ENCODE measurements at places on chromosomes 12 and 14.

- DNase-seq, result no peak
Measured at GRCh38 chr14:96663076-96663475, 134.1 kb upstream of the VRK1 start.

- DNase-seq, result no peak
Measured at GRCh38 chr14:74670726-74671411, 42.0 kb downstream of the AREL1 start.

- no peak for DNase-seq
Measured at GRCh38 chr14:103195828-103196615, 72.8 kb downstream of the TNFAIP2 start.

DNA sequence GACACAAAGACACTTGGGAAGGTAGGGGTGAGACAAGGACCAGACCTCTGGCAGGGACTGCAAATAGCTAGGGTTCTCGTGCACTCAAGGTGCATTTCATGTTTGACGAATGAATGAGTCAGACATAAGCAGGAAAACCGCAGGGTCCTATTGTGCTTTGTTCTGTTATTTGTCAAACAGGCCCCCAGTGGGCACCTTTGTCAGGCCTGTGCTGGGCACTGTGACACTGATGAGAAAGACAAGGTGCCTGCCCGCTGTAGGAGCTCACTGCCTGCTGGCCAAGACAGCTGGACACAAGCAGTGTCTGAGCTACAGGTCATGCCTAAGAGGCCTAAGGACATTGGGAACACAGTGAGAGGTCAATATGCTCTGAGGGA, 2.3 kb downstream of the OTUB2 start:
- DNase-seq, result no peak

DNA sequence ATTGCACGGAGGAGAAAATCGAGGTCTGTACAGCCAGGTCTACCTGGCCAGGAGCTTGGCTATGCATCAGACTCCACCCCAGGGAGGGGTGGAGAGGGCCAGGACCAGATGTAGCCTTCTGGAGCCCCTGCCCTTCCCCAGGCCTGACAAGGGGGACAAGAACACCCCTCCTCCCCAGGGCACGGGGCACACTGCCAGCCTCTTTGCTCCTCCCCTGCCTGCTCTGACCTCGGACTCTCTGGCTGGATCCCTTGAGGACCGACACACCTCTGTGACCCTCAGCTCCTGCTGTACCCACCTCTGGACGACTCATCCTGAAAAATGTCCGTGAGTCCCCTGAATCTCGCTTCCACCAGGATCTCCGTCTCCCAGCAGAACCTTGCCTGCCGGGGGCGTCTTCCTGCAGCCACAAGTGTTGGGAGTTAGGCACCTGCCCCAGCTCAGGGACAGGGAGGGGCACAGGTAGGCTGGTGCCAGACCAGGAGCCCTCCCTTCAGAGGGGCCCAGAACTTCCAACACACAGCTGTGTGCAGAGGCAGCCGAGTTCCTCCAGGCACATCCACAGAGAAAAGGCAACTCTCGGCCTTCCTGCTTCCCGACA, 21.8 kb downstream of the AHNAK2 start:
- DNase-seq, result no peak

- no peak for DNase-seq
Measured at GRCh38 chr12:78636231-78636855, 228.2 kb upstream of the SYT1 start.

GRCh38 chr12:45670346-45671065, 59.0 kb upstream of the ARID2 start:
- no peak for DNase-seq

DNA sequence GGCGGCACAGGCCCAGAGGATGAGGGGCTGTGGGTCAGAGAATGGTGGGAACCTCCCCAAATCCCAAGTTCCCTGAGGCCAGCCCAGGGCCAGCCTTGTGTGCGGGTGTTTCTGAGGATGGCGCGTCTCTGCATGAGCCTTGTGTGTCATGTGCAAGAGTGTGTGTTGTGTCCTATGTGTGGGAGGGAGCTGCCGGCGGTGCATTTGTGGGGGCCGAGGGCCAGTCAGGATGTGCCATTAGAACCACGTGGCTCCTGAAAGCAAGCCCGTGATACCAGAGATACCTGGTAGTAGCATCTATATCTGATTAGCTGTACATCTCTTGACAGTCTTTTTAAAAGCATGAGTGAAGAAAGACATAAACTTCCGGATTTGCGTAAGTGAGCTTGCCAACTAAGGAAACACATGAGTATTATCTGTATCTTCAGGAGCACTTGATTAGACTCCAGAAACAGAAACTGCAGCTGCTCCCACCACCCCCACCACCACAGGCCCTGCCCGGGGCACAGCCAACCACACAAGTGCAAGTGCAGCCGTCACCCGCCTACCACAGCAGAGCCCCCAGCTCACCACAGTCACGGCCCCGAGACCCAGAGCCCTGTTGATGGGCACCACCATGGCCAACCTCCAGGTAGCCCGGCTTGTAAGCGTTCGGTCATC, 19.2 kb downstream of the DDX51 start:
- DNase-seq, result no peak

DNA sequence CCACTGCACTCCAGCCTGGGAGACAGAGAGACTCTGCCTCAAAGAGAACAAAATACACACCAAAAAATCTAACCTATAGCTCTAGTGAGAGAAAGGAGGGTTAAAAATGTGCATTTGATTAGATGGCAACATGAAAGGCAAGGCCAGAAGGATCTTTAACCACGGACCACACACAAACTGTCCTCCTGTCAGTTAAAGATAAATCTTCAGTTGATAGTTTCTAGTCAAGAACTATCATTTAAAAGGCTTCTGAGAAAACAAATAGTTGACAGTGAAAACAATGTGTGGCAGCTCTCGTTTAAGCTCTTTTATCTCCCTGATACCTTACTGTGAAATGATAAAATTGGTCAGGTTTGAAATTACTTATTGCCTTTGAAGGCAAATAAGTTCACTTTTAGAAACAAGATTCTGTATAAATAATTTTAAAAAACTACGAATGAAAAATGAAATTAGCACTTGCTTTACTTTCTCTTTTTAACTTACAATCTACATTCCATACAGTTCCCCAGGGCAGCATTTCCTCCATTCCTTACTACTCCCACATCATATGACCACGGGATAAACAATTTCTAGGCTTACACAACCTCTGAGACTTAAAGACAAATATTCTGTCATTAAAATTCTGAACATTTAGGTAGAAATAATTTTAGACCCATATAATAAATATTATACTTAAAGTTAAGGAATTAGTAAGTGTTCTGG, 71.4 kb upstream of the GNPNAT1 start:
- no peak for DNase-seq

DNA sequence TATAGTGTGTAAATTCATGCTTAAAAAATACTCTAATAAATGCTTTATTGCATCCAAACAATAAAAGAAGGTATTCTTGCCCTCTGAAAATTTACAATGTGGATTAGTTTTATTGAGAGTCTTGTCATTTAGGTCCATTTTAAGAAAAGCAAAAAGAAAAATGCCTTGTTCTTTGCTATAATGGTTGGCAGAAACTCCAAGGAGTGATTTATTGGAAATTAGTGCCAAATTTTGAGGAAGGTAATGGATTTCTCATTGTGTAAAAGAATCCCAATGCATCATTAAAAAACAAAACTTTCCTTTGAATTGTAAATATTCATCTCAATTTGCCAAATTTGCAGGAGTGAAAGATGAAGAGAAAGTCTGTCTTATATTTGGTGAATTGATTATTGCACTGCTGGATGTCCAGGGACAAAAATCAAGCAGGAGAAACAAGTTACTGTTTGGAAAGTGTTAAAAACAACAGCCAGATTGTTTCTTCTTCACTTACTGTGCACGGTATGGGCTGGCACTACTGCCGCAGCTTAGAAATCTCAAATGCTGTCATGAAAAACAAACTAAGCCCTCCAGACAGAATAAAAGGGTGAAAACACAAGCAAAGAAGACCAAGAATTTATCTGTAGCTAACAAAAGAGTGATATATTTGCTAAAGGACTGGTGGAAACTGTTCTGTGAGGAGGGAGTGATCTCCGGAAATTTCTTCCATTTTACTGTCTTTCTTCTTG, 511.7 kb downstream of the TMTC2 start:
- DNase-seq, result no peak

DNA sequence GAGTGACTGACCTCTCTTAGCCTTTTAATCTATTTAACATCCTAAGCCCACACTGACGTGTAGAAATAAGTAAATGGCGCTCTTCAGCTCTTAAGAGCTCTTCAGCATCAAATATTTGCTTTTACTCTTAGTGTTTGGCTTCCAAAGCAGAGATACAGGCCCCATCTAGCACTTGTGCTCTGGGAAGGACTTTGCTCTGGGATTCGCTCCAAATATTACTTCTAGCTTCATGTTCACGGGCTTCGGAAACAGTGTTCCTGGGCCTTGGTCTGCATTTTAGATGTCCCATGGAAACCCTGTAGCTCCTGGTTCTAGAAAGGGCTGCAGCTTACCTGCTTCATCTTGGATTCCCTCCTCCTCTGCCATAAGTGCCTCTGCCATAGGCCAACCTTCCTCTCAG, 2.7 kb upstream of the NKX2-8 start:
- DNase-seq, result no peak

GRCh38 chr12:107242189-107242588, 148.8 kb upstream of the CRY1 start:
- no peak for DNase-seq

DNA sequence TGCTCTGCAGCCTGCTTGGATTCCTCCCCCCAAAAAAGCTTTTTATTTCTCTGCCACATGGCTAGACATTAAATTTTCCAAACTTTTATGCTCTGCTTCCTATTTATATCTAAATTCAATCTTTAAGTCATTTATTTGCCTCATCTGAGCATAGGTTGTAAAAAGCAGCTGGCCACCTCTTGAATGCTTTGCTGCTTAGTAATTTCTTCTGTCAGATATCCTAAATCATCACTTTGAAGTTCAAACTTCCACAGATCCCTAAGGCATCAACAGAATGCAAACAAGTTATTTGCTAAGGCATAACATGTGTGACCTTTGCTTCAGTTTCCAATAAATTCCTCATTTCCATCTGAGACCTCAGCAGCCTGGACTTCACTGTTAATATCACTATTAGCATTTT, 209.6 kb downstream of the FSCB start:
- no peak for DNase-seq

DNA sequence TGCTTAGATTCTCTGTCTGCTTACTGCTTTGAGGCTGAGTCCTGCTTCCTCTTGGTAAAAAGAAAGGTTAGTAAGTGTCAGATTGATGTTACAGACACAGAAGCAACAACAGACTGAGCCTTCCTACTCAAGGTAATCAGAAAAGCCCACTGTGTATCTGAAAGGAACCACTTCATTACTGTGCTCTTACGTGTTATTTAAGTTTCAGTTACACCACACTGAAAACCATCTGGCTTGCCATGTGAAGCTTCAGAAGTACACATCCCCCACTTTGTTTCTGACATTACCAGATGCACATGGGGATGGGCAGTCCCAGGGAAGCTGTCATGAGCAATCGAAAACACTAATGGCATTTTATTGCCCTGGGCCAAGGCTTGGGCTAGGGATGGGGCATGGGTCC, 1290.1 kb downstream of the AACS start:
- no peak for DNase-seq

DNA sequence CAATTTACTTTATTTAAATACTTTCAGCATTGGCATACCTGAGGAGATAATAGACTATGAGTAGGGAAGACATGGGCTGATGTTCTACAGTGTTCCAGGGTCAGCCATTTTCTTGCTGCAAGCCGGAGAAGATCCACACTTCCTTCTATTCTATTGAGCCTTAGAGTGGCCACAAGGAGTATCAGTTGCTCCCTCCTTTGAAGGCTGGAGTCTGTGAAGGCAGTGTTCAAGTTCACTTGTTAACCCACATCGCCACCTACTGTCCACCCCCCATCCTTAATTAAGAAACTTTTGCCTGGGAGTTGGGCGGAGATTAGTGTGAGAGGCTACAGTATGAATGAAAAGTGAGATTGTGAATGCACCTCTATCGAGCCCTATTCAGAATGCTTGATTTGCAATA, 666.6 kb downstream of the NRXN3 start:
- DNase-seq, result peak; percentile 80

DNA sequence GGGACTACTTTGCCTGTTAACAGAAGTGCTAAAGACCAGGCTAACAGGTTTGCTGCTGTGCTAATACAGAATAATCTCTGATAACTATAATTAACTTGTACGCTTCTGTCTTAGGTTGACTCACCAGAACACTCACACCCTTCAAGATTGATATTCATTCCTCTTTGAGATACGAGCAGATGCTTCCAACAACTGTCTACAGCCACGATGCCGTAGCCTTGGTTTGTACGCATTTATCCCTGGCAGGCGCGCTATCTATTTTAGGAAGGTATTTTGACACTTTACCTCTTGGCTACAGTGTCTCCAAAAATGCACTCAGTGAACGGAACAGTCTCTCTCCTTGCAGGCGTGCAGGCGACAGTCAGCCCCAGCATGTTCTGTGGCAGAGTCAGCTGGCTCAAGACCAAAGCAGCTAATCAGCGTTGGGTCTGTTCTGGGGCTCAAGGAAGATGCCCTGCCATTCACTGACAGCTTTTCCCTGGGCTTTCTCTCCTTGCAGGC, 146.4 kb upstream of the PRICKLE1 start:
- DNase-seq, result no peak

- no peak for DNase-seq
Measured at GRCh38 chr12:90543841-90544240, 411.1 kb downstream of the CCER1 start.

GRCh38 chr12:109803678-109804077, 29.5 kb downstream of the TRPV4 start:
- DNase-seq, result no peak

GRCh38 chr12:120235369-120236323, 29.9 kb downstream of the PXN start:
- no peak for DNase-seq

DNA sequence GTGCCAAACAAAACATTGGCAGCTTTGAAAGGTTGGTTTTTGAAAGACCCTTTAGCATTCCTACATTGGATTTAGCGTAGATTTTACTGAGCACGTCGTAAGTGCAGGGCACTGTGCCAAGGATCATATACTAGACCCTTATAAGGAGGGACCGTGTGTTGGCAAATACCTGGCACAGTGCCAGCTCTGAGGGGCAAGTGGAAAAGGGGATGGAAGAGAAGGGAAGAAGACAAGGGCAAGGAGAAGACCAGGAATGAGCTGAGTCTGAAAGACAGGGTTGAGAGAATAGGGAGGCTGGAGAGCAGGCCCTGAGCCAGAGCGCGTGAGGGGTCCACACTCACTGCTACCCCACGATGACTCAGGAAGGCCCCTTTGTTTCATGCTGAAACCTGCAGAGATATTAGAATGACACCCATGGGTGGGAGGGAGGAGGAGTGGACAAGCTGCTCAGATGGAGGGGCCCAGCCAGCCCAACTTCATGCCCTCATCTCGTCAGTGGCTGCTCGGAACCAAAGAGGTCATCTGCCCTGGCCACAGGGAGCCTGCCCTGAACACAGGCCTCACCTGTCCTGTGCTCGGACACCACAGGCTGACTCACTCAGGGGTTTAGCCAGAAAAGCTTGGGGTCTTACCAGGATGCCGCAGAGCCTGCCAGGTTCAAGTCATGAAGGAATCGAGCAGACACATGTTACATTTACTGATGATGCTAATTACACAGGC, 25.0 kb downstream of the RAB35 start:
- DNase-seq, result peak; percentile 11

DNA sequence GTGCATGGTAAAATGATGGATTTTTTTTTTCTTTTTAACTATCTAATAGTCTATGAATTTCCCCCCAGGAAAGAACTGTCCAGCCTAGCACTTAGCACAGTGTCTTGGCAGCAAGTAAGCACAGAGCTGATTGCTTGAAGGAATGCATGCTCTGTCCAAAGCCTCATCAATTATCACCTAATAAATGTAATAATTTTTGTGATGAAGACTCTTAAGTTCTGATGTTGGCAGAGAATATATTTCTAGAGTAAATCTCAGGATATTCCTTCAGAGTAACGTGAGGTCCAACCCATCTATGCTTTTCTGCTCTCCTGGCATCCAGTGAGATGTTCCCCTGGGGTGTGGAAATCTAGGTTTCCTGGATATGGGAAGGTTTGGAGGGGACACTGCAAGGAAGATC, 152.4 kb downstream of the TMX1 start:
- no peak for DNase-seq
